T-helper 1 cell (primary cell): ENCODE measurements at places on chromosomes 6 and 20.

GRCh38 chr6:150615967-150616366, 16.3 kb downstream of the PLEKHG1 start:
- DNase-seq: no peak

DNA sequence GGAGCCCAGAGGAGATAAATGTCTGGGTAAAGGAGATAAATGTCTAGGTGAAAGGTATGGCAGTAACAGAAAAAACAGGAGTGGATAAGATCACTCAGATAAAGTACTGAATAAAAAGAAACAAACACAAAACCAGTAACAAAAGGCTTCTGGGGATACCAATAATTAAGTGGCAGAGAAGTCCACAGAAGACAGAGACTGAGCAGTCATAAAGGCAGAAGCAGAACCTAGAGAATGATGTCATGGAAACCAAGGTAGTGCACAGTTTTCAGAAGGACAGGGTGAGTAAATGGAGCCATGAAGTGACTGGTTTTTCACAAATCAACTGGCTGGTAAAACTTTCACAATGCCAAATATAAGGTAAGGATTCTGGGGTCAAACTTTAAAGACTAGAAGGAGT, 80.9 kb upstream of the PLN start:
- peak; percentile 4 for DNase-seq

- no peak for DNase-seq
Measured at GRCh38 chr6:139452148-139452876, 77.9 kb upstream of the CITED2 start.

- DNase-seq: peak; percentile 1
Measured at GRCh38 chr20:16517946-16518783, 55.1 kb downstream of the KIF16B start.

DNA sequence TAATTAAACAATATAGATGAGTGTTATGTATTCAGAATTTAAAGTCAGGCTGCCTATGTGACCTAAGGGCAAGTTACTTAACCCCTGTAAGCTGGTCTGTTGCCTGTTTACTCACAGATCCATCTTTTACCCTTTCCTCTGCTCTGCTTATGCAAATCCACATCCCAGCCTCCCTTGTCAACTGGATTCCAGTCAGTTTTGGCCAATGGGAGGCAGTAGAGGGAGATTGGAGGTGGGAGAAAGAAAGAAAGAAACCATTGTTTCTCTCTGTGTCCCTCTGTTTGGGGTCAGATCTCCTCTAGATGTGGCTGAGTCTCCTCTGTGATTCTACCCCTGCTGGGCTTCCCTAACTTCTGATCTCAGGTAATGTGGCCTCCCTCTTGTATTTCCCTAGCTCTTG, 266.8 kb upstream of the PLN start:
- no peak for DNase-seq

DNA sequence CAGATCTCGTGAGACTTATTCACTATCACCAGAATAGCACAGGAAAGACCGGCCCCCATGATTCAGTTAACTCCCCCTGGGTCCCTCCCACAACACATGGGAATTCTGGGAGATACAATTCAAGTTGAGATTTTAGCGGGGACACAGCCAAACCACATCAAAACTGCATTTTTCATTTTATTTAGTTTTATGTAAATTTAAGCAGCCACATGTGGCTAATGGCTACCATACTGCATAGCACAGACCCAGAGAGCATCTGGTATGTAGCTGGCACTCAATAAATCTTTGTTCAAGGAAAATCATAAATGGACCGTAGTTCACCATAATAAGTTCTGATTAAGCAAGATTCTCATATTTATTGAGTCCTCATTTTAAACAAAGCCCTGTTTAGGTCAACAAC, 15.3 kb downstream of the GFOD1 start:
- no peak for DNase-seq

DNA sequence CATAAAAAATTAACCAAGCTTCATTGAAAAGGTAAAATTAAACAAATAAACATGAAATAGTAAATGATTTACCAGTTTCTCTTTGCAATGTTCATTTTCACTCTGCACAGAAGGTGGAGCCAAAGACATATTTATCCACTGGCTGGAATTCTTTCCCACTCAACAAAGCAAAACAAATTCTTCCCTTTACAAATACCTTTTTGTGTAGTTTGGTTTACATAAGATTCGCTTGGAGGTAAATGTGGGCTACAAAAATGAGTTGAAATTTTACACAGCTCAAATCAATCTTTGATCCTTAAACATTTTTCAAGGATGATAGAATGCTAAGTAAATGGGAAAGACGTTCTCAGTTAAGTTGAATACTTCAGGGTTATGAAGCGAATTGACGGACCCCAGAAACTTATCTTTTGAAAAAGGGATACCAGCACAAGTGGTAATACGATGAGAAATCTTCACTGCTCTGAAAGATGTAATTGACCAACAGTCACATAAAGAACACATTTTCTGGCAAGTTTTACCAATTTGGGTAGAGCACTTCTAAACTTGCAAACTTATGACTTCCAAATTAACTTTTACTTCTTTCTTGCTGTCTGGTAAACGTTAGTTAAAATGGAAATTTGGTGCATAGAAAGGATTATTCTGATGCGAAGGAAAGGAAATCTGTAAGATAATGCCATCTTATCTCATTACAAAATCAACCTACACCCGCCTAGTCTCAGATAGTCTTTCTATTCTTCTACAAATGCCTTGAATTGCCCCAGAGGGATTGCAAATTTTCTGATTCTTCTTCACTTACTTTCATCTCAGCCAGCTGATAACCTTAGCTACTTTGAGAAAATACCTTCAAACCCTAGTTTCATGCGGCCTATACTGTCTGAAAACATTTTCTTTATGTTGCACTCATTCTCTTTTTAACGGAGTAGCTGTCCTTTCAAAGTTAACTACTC, 4.7 kb upstream of the GJA1 start:
- DNase-seq: no peak

DNA sequence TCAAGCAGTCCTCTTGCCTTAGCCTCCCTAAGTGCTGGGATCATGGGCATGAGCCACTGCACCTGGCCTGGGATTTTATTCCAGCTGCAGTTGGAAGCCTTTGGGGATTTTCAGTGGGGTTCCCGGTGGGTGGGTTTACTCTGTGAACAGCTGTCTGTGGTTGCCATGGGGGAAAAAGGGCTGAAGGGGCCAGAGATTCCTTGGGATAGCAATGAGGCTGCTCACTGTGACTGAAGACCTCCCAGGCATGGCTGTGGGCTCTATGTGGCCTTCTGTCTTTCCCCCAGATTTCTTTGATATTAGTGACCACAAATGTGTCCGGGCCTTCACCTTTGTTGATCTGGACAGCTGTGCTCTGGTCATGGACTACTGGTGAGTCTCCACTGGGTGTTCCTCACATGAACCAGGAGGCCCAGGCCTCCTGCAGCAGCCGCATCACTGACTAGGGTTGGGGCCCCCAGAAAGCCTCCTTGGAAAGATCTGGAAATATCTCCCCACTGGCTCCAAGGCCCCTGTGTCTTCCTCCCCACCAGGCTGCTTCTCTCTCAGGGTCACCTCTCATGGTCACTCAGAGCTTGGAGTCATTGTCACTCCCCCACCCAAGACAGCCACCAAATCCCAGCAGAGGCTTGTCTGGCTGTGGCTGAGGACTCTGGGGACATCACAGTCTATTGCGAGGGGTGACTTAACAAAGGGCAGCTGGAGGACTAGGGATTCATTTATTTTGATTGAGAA, 33.4 kb downstream of the EFCAB8 start:
- no peak for DNase-seq

GRCh38 chr6:135250234-135250633, 69.1 kb downstream of the MYB start:
- DNase-seq: no peak

GRCh38 chr6:167993169-167993568, 4.3 kb upstream of the KIF25 start:
- no peak for DNase-seq

- DNase-seq: no peak
Measured at GRCh38 chr20:10430000-10430466, 4.0 kb downstream of the MKKS start.

DNA sequence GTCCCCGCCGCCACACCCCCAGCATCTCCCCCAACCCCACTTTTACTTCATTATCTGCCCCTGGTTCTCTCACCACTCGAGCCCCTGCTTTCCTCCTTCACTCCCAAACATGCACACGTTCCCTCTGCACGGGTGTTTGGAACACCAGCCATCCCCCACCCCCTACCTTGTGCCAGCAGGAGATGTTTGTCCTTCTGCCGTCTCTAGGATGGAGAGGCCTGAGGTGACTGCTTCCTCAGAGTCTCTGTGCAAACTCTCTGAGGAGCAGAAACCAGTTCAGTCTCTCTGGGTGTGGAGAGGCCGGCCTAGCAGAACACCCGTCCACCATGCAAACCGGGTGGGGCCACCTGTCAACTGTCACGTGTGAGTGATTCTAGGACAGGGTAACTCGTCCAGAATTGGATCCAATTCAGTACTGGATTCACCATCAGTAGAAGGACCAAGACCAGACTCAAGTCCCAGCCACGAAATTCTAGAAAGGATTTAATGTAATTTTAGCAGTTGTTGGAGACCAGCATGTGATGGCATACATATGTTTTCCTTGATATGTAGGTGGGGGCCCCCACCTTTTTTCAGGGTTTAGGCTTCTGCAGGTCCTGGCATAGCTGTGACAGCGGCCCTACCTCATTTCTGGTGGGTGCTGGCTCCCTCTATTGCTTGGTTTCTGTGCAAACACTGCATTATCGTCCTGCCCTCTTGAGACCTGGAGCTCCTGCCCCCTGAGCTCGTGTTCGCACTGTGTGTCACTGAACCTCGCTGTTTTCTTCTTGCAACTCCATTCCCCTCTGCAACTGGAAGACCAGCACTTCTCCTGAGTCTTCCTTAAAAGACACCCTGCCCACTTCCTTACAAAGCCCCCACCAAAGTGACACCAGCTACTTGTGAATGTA, at the start of gene RAET1E:
Gene RAET1E (minus strand): TSS at position 259 of the 890 bp plus-strand sequence. CDS start 7,212 bp downstream, outside the sequence.
- DNase-seq: no peak

- DNase-seq: no peak
Measured at GRCh38 chr6:105794239-105794638, 291.9 kb upstream of the PRDM1 start.

DNA sequence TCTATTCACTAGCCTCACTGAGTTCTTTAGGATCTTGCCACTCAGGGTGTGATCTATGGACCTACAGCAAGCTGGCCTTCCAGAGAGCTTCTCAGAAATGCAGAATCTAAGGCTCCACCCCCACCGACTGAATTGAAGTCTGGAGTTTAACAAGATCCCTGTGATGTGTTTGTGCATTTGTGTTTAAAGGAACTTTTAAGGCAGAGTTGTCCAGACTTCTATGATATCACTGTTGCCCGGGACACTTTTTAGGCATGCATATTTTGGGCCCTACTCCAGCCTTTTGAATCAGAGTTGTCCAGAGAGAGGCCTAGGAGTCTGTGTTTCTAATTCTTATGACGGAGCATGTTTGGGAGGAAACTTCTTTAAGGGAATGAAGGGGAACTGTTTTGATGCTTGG, 232.3 kb downstream of the QKI start:
- no peak for DNase-seq

DNA sequence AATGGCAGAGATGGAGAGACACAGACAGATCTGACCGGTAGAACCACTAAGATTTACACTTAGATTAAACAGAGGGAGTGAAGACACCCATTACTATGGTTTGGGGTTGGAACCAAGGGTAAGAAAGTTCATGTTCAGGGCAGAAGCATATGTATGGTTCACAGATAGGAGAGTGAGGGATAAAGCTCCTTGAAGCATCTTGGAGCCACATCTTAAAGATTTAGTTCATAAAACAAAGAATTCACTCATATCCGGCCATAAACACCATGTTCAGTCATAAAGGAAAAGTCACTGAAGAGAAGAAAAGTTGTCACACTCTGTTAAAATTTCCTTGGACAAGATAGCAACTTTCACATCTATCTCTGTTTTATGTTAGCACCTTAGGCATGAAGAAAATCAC, 18.0 kb downstream of the STX7 start:
- DNase-seq: no peak

DNA sequence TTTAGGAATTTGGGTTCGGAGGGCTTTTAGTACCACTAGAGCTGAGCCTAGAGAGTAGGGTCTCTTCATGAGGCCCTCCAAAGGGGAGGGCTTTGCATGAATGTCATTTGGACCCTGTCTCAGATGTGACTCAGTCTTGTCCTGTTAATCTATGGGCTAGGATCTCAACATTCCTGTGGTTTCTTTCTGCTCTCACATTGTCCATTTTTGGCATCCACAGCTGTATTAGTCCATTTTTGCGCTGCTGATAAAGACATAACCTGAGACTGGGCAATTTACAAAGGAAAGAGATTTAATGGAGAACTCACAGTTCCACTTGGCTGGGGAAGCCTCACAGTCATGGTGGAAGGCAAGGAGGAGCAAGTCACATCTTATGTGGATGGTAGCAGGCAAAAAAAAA, 61.0 kb downstream of the CRYBG1 start:
- DNase-seq: no peak

DNA sequence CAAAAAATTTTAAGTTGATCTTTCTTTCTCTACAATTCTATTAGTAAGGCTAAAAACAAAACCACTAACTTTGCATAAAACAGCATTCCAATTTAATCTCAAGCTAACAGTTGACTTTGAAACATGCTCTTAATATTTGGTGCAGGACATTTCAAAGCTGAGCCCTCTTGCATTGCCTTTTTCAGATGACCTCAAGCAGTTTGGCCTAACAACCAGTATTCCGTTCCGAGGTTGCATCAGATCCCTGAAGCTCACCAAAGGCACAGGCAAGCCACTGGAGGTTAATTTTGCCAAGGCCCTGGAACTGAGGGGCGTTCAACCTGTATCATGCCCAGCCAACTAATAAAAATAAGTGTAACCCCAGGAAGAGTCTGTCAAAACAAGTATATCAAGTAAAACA, 194.0 kb downstream of the ARHGAP18 start:
- DNase-seq: no peak

GRCh38 chr6:70846207-70846835, 110.5 kb downstream of the B3GAT2 start:
- DNase-seq: no peak

DNA sequence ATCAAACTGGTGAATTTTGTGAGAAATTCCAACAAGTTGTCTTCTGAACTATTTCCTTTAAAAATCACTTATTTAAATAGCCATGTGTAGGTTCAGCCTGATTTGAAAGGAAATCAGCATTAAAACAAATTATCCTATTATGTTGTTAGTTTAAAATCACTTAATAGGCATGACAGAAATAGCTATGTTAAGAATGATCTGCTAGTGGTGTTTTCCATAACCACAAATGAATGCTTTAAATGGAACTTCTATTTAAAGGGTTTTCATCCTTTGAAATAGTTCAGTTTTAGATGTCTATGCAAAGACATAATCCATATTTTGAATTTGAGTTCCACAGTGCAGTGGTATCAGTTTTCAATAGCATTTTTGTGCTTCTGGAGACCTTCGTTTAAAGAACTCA, 120.1 kb downstream of the PLEKHG1 start:
- no peak for DNase-seq

GRCh38 chr6:37988127-37988526, 168.6 kb downstream of the ZFAND3 start:
- DNase-seq: no peak

GRCh38 chr6:55756531-55757031, 118.8 kb downstream of the BMP5 start:
- no peak for DNase-seq

GRCh38 chr6:37242429-37243052, 15.0 kb upstream of the TBC1D22B start:
- DNase-seq: no peak
